ENCODE measurements at places on chromosomes 5 and 9.

DNA sequence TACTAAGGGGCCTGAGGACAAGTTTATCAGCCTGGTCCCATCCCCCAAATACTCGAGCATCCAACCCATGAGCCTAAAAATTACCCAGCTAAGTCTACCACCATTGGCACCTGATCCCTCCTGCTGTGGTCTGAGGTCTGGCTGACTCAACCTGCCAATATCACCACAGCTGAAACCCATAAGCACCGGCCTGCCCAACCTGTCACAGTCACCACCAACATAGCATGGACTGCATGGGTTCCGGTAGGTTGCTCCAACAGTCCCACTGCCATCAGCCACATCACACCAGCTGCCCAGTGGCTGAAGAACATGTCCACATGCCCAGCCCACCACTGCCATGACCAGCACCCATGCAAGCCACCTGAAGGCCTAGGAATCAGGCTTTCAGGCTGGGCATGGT lies 495.0 kb downstream of the PRELID2 start:
- no peak for DNase-seq

DNA sequence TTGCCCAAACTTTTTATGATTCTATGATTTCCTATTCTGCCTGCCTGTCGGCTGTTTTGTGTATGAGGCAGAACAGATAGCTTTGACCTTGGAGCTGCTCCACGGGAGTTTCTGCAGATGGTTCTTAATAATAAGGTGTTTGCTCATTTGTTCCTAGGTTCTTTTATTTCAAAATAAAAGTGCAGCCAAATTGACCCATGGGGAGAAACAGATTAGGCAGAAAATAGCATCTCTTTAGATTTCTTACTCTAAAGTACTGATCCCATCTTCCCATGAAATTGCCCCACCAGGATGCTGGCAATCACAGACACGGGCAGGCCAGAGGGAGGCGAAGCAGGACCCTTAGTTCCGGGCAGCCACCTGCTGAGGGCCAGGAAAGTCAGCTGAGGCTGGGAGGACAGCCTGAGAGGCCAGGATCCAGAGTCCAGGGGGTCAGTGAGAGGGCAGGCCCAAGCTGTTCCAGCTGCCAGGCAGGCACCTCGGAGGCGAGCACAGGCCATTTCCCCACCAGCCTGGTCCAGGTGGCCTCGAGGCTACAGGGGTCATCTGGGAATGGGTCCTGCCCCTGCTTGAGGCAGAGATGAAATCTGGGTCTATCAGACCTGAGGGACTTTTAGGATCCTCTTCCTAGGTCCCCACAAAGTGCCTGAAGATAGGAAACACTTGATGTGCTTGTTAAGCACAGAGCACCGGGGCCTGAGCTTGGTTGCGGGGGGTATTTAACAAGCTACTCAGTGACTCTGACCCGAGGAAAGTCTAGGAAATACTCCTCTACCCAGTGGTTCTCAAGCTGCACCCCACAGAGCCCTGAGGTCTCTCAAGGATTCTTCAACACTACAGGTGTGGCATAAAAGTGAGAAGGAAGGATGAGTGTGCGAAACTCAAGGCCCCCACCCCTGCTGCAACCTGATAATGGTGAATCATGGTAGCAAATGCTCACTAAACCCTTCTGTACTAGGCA lies 145.4 kb downstream of the CMYA5 start:
- no peak for DNase-seq

DNA sequence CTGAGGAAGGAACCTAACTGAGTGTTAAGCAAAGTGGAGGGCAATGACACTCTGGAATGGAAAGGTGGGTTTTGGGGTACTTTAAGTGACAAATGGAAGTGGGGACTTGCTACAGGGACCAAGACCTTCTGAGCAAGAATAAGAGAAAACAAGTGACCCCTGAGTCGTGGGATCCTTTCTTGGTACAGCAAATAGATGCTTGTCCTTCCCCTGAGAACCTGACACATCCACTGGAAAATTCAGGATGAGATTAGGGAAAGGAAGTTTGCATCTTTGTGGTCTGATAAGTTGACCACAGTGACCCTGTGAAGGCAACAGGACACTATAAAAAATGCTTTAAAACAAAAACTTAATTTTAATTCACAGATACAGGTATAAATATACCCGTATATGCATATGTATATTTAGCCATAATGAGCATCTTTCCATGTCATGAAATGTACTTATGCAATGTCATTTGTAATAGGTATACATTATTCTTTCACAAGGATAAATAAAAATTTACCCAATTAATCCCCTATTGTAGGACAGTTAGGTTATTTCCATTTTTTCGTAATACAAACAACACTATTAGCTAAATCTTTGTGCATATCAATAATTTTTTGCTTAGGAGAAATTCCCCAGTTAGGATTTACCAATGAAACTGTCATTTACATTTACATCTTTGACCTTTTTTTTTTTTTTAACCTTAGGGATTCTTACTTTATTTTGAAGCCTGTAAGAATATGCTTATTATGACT lies 2.0 kb upstream of the IRF1 start:
- no peak for DNase-seq

- DNase-seq = no peak
Measured at GRCh38 chr5:7837403-7837802, 13.5 kb downstream of the CFAP90 start.

DNA sequence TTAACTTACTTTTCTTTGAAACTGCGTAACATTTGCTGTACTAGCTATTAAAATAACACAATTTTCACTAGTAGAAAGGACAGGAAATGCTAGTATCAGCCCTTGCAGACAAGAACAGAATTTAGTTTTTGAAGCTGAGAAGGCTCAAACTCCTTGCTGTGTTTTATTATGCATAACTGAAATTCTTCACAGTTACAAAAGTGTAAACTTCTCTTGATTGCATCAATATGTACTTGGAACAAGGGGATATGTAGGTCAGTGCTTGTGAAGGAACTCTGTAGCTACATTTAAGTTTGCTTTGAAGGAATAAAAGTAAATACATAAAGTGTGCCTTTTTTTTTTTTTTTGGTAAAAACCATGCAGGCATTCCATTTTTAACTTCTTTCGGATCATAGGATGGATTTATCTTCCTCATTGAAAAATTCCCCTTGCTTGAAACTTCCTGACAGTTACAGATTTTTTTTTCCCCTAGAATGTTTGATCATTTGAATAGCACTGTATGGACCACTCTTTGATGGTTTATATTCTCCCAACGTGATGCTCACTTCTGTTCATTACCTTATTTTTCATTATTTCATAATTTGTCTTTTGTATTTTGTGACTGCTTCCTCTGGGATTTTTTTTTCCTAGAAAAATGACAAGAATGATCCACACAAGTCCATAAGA lies 94.9 kb upstream of the DAB2 start:
- no peak for DNase-seq

- no peak for DNase-seq
Measured at GRCh38 chr5:174245516-174246075, 200.1 kb downstream of the NSG2 start.

- no peak for DNase-seq
Measured at GRCh38 chr9:70609542-70610286, 195.3 kb upstream of the KLF9 start.

DNA sequence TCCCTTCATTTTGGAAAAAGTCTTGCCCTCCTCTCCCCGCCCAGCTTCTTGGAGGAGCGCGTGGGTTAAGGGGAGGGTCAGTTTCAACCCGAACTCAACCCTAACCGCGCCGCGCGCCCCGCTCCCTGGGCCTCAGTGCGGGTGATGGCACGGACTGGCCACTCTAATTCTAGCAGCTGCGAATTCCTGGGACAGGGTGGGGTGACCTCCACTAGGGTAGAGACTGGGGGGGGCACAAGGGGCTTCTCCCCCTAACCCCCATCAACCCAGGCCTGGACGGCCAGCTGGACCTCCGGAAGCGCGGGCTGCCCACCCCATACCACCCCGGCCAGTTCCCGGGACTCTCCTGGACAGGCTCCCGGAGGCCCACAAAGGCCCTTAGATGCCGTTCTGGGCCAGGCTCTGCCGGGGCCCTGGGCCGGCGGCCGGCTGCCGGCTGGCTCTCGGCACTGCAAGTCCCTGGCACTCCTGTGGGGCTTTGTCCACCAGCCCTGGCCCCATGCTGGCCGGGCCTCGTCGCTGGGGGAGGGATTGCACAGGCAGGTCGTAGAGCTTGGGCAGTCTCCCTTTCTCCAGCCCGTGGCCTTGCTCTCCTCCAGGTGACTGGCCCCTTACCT lies 7.2 kb upstream of the PSD2 start:
- DNase-seq = no peak

DNA sequence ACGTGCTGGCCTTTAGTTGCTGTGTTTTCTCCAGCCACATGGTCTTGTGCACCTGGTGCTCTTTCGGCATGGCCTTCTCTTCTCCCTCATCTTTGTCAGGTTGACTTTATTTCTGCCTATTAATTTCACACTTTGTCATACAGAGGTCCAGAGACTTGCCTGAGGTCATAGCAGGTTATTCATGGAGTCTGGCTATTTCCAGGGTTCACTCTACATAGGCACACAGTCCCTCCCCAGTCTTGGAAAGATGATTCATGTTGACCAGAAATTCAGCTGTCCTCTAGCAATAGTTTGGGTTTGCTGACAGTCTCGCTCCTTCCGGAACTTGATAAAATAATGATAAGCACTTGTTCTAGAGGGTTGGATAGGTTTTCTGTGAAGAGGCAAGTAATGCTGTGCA lies 81.6 kb downstream of the ARHGAP26 start:
- no peak for DNase-seq

- no peak for DNase-seq
Measured at GRCh38 chr5:2511706-2512105, 239.8 kb downstream of the IRX2 start.

DNA sequence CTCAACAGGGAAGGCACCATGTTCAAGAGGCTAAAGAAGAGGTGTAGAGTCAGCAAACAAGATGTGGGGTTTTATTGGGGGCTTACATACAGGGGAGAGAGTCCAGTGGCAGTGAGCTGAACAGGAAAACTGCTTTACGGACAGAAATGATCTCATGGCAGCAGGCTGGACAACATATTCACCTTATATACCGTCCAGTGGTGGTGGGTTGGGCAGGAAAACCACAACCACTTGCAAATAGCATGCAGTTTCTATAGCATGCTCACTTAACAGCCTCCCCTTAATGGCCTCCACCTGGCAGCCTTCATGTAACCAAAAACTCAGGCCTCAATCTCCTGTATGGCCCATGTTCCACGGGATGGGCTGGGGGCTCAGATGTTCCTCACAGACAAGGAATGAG lies 5.4 kb downstream of the TNFSF8 start:
- no peak for DNase-seq

- no peak for DNase-seq
Measured at GRCh38 chr5:61623401-61624069, 291.5 kb downstream of the ZSWIM6 start.

GRCh38 chr5:5139336-5139776 lies 774 bp upstream of the ADAMTS16 start:
- DNase-seq = no peak

DNA sequence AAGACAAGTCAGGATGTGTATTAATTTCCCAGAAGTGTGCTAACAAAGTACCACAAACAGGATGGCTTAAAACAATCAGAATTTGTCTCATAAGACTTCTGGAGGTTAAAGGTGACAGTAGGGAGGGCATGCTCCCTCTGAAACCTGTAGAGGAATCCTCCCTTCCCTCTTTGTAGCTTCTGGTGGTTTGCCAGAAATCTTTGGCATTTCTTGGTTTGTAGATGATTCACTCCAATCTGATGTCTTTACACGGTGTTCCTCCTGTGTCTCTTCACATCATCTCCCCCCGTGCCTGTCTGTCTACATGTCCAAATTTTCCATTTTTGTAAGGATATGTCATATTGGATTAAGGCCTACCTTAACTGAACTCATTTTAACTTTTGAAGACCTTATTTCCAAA lies 471.5 kb downstream of the ZNF608 start:
- no peak for DNase-seq

DNA sequence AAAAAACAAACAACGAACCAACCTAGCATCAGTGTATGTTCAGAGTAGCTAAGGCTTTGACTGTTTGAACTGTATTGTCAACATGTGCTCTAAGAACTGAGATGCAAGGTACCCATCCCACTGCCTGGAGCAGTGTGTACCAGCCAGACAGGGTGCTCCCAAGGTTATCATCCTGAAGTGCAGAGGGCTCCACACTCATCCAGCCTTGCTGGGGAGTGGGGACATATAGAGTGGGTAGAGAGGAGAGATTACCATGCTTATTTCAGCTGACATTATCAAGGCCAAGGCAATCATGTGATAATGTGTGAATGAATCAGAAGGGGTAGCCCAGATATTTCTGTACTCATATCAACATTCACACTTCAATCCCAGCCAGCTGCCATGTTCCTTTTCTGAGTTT lies 68.7 kb upstream of the ZNF622 start:
- DNase-seq = no peak

DNA sequence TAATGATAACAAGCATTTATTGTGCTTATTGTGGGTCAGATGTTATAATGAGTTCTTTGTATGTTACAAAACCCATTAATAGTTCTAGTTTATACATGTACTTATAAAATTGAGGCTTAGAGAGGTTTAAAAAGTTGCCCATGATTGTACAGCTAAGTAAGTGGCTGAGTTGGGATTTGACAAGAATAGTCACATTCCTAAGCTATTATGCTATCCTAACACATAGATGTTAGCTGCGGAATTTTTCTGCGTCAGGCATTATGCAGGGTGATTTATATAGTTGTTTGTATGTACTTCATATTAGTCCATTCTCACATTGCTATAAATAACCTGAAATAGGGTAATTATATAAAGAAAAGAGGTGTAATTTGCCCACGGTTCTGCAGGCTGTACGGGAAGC lies 12.5 kb downstream of the COMMD10 start:
- no peak for DNase-seq

GRCh38 chr9:108913391-108913790 lies 20.5 kb downstream of the ELP1 start:
- no peak for DNase-seq

All from NCI-H1694 (cell line).